ENCODE measurements at places on chromosomes 16 and 17. TPM values are rescaled to one million over a fixed set of nuclear protein-coding genes. Genes with fewer than 3 reads are reported as not detected.

GRCh38 chr17:40534371-40535189 lies 30.7 kb downstream of the CCR7 start:
- DNase-seq: no peak

RPTOR gene
- 48.3 TPM for total RNA-seq

DNA sequence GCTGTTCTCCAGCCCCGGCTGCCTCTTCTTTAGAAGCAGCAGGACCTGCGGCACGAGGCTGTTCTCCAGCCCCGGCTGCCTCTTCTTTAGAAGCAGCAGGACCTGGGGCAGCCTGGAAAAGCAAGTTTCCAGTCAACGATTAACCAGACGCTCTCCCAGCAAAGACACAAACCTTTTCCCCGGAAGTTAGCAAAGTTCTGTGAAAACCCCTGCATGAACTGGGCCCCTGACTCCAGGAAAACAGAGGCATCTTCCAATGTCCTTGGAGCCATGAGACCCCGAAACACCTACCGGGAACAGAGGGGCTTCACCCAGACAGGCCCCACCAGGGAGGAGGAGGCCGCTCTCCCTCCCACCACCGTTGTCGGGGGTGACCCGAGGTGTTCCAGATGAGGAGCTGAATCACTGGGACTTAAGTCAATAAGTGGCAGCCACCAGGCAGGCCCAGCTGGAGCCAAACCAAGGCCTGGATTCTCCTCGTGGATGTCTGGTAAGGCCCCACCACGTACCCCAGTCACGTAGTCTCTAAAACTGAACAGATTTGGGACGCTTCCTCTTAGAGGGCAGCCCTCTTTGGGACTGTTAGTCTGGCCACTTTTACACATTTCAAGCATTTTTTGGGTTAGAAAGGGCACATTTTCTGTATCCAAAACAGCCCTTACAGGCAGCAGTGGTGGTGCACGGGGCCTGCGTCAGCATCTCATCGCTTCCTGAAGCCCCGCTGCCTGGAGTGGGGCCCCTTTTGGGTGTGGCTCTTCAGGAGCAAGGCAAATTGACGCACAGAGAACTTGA lies at the start of gene RPH3AL:
RPH3AL (minus strand) TSS at position 387 of the 792 bp plus-strand sequence. CDS start 25,264 bp downstream, outside the sequence.
- no peak for DNase-seq

DNA sequence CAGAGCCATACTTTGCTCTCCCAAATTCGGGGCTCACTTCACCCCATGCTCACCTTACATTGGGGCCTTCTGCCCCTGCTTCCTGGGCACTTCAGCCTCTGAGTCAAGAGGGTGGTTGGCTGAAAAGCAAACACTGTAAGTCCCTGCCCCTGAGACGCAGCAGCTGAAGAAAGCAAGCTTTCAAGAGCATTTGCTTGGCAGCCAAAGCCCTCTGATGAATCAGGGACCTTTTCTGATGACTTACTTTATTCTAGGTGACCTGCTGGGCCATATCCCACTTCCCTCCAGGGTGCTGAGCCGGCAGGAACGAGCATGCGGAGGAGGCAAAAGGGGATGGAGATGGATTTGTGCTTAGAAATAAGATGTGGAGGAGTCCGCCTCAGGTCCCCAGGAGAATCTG lies 147.0 kb upstream of the TNRC6C start:
- no peak for DNase-seq

- no peak for DNase-seq
Measured at GRCh38 chr17:37532756-37533155, 43.1 kb downstream of the DUSP14 start.

CTRB2 gene
- not detected for total RNA-seq

- no peak for DNase-seq
Measured at GRCh38 chr17:74994440-74994839, 7.0 kb downstream of the CDR2L start.

- DNase-seq: peak; percentile 16
Measured at GRCh38 chr16:82924075-82924854, 297.5 kb downstream of the CDH13 start.

DNA sequence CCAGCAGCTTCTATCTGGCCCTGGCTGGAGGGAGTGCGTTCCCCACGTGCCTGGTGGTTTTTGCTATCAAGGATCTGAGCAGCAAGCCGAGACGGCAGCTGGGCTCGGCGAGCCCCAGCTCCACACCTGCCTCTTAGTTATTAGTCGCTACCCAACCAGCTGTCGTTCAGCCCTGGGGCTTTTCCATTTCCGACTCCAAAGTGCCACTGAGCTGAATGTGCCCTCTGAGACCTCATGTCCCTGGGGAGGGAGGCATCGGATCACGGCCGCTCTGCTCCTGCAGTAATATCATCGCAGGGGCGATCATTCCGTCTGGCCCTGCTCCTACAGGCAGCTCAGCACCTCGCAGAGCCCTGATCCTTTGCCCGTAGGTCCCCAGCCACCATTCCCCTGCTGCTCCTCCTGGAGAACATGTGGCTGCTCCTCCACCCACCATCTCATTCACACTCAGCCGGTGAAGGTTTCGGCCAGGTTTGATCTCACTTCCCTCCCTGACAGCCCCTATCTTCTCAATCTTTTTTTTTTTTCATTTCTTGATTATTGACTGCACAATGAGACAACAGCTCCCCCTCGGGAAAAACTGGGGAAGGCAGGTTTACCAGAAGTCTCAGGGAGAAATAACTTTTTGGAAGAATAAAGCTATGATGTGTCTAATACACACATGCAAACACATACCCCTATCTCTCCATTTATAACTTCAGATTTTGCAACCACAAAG lies 86.7 kb downstream of the ZFHX3 start:
- no peak for DNase-seq

GRCh38 chr16:87317750-87318644 lies 805 bp upstream of the C16orf95 start:
- DNase-seq: no peak

- DNase-seq: peak; percentile 5
Measured at GRCh38 chr17:50204431-50204830, 3.0 kb upstream of the COL1A1 start.

DNA sequence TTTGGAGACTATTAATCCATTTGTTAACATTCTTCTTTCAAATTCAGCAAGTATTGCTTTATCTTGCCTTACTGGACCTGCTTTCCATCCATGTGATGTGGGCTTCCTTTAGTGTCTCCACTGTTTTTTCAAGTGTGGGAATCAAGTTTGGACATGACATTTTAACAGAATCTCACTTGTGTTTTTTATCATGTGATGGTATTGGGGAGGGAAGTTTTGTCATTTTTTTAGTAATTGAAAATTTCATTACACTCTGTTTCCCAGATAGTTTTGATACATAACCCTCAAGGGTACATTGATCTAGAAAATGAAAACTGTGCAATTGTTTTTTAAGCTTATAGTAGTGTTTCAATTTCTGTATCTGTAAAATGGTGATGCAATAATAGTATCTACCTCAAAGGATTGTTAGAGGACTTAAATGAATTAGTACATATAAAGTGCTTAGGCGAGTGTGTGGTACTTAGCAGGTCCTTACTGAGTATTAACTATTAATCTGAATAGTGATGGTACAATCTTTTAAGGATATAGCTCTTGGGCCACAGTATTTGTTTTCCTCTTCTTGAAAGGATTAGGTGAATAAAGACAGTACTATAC lies 27.3 kb downstream of the AATF start:
- DNase-seq: no peak

- no peak for DNase-seq
Measured at GRCh38 chr17:63836811-63837210, 5.7 kb downstream of the SMARCD2 start.

DNA sequence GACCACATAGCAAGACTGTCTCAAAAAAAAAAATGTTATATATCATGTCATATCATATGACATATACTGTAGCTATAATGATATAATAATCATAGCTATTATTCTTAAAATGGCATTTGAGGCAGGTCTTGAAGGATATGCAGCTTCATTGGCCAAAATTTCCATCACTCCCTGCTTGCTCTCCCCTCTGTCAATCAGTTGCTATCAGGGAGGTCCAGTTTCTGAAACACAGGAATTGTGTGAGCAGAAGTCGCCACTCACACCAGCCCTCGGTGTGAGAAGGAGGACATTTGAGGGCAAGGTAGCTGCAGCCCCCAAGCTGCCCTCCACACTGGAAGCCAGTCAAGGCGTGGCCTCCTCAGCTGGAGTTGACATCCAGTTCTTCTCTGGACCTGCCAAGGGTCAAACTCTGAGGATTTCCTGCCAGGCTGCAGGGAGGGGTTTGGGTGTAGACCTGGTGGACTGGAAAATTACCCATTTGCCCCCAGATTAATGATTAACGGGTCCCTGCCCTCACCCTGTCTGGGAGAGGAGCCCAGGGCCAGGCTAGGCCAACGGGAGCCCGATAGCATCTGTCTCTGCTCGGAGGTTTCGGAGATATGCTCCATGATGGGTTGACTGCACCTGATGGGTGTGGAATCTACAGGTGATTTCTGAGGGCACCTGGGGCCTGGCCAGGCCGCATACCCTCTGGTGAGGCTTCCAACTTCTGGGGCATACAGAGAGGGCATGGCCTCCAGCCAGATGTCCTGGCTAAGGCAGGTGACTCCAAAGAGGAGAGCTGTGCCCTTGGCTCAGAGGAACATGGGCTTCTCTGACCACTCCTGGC lies 18.8 kb downstream of the WNT9B start:
- DNase-seq: no peak

DNA sequence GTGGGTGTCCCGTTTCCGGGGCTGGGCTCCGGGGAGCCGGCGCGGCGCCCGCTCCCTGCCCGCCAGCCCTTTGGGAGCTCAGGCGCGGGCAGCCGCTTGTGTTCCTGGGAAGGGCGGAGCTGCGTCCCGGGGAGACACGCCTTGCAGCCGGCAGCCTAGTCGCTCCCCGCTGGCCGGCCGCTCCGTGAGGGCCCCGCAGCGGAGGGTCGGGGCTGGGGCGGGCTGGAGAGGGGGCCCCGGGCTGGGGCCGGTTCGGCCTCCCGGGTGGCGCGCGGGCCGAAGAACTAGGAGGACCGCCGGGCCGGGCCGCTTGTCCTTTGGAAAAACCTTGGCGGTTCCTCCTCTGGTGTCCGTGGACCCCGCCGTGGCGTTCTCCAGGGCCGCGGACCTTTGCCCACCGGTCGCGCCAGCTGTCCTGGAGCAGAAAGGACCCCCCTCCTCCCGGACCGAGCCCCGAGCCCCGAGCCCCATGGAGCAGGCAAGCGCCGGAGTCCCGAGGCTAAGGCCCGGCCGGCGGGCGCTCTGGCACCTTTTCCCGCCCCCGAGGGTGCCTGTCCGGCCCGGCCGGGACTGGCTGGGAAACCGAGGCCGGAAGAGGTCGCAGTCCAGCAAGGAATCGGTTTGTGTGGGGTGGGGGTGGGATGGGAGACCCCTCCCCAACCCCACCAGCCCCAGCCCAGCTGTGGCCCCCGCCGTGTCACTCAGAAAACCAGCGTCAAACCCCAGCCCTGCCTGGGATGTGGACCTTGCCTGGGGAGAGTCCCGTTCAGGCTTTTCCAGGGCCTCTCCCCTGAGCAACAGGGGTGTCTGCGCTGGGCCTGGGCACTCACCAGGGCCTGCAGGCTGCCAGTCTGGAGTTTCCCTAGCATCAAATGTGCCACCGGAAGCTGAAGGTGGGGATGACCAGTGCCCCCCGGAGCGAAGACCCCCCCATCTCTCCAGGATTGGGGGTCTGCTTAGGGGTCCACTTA lies 6.8 kb upstream of the TBC1D3B start:
- DNase-seq: peak; percentile 70

KRT33A gene
- total RNA-seq: not detected

HSF4 gene
- 9.5 TPM for total RNA-seq

- DNase-seq: no peak
Measured at GRCh38 chr17:76660656-76661042, 17.1 kb upstream of the ST6GALNAC1 start.

GRCh38 chr16:491220-491919 lies 36.1 kb upstream of the CAPN15 start:
- no peak for DNase-seq

PLA2G10 gene
- not detected for total RNA-seq

MYO1D gene
- 6.8 TPM for total RNA-seq

DNA sequence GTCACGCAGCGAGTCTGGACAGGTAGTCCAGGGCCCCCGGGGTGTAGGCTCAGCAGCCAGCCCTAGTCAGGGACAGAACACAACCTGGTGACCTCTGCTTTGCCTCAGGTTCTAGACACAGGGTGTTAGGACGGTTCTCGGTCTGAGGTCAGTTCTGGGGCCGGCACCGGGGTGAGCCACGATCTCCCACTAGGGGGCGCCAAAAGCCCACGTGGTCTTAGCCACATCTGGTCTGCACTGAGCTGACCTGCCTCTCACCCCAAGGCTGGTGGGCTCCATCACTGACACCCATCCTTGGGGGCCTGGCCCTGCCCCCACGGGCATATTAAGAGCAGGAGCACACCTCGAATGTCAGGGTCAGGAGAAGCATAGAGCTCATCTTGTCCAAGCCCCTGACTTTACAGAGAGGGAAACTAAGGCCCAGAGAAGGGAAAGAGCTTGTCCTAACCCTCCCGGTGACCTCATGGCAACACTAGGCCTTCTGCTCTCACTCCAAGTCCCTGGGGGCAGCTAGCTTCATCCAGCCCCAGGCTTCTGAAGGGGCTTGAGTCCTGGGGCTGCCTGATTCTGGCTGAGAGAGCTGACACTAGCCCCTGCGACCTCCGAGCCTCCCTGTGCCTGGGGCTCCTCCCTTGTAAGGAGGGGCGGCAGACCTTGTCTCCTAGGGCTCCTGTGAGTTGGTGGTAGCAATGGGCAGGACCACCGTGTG lies 9.0 kb downstream of the SLC5A10 start:
- peak; percentile 44 for DNase-seq

DNA sequence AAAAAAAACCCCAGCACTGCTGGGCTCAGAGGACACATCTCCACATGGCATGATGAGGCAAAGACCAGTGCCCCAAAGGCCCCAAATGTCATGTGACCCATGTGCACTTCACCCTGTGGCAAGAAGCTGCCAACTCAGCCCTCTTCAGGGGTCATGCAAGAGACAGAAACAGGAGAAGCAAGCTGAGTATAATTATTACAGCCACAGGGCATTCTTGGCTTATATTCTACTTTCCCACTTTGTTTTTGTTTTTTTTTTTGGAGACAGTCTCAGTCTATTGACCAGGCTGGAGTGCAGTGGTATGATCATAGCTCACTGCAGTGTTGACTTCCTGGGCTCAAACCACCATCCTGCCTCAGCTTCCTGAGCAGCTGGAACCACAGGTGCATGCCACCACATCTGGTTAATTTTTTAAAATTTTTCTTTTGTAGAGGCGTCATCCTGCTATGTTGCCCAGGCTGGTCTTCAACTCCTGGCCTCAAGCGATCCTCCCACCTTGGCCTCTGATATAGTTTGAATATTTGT lies 32.7 kb upstream of the LITAF start:
- DNase-seq: no peak

- no peak for DNase-seq
Measured at GRCh38 chr16:756428-756827, 4.1 kb upstream of the MSLN start.

SDR42E2 gene
- total RNA-seq: 1.2 TPM

Measured in CD8-positive, alpha-beta T cell (primary cell).